Ureter (tissue), 1 donor: ENCODE measurements at places on chromosomes 7 and 10.

DNA sequence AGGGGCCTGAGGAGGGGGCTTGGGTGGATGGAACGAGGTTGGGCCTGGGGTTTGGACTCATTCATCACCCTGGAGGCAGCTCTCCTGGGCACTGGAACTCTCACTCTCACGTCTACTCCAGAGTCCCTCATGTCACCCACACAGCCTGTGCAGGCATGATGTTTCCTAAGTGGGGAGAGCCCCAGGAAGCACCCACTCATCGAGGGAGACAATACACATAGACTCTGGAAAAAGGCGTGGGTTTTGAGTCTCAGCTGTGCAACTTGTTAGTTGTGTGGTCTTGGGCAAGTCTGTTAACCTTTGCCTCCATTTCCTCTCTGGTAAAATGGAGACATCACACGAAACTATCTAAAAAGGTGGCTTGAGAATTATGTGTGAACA, 25.9 kb upstream of the RBM20 start:
- no peak for DNase-seq

GRCh38 chr7:3200504-3200903, 100.5 kb upstream of the SDK1 start:
- DNase-seq = no peak

DNA sequence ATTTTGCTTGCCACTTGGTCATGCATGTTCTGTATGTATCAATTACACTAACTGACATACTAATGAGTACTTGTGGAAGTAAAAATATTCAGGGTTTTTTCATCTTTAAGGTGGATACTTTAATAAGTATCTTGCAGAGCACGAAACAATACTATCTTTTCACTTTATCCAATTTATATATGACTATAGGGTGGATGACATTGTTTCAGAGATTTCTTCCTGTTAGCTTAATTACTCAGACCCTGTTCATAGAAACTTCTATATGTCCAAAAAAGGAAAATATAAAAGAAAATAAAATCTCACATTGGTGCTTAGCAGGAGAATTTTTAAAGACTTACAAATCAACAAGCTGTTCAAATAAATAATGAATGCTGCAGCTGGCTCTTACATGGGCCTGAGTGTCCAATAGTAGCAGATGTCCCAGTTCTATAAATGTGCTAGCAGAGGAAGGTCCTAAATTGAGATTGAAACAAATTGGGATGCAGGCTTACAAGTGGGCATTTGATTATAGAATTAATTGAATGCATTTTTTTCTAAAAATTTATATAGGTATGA, 91.5 kb upstream of the THSD7A start:
- no peak for DNase-seq

DNA sequence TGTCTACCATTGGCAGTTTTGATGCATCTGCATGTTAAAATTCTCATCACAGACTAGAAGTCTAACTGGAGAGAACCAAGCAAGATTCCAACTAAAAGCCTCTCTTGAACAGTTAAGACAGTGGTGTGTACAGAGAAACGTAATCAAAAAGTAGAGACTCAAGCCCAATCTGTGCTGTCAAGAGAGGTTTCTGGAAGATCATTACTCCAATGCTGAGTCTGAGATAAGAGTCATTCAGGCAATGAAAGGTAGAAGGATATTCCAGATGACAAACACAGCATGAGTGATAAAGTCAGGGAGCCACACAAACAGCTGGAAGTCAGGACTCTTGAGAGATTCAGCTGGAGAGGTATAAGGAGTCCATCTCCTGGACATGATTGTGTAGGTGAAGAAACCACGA, 48.7 kb downstream of the IQUB start:
- no peak for DNase-seq

GRCh38 chr10:43876976-43877375, 228.3 kb upstream of the ZNF32 start:
- DNase-seq = no peak
